ENCODE measurements at places on chromosomes 3 and 15.

DNA sequence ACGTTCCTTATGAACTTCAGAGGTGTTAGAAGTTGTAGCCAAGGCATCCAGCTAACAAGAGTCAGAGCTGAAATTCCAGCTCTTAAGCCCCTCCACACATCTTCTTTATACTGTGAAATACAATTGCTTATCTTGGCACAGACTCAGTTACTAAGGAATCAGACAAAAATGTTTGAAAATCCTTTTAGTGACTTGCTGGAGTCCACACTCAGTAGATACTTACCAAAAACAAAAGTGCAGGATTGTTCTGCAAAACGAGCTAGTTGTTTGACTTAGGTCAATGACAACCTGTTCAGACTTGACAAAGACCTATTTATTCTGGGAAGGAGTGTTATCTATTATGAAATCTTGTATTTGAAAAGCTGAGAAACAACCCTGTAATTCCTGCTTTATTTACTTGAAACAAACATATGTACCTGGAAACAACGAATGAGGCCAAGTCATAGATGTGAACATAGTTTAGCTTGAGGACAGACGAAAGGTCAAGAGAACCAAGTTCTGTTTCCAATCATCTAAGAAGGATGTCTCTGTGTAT, 38.5 kb downstream of the B3GNT5 start:
- H3K36me3 ChIP-seq, result no peaks in the 10 kb centered on the region
- H3K27me3 ChIP-seq, result no peaks in the 10 kb centered on the region
- no peak overlapping the region for H3K4me3 ChIP-seq
- peaks cover 27% of the 10 kb centered on the region for H3K4me1 ChIP-seq
- DNase-seq, result no peak

- H3K36me3 ChIP-seq, result no peaks in the 10 kb centered on the region
- no peak overlapping the region for H3K4me3 ChIP-seq
- no peak overlapping the region for H3K27ac ChIP-seq
- peaks cover 16% of the 10 kb centered on the region for H3K27me3 ChIP-seq
Measured at GRCh38 chr15:73749971-73750370, 3.2 kb downstream of the INSYN1 start.

GRCh38 chr3:8658306-8659212, 14.0 kb upstream of the SSUH2 start:
- H3K27me3 ChIP-seq, result no peaks in the 10 kb centered on the region
- no peak overlapping the region for H3K27ac ChIP-seq
- H3K4me1 ChIP-seq, result peaks cover 15% of the 10 kb centered on the region
- H3K36me3 ChIP-seq, result no peaks in the 10 kb centered on the region

GRCh38 chr3:12807066-12807465, 10.6 kb downstream of the CAND2 start:
- H3K27me3 ChIP-seq, result no peaks in the 10 kb centered on the region
- H3K4me3 ChIP-seq, result no peak overlapping the region
- no peak overlapping the region for H3K27ac ChIP-seq
- DNase-seq, result no peak
- H3K36me3 ChIP-seq, result peaks cover 3% of the 10 kb centered on the region
- peaks cover 10% of the 10 kb centered on the region for H3K4me1 ChIP-seq

GRCh38 chr3:100662113-100662823, 47.0 kb upstream of the TFG start:
- H3K27me3 ChIP-seq, result no peaks in the 10 kb centered on the region
- H3K36me3 ChIP-seq, result no peaks in the 10 kb centered on the region
- no peak overlapping the region for H3K27ac ChIP-seq
- no peak overlapping the region for H3K4me3 ChIP-seq

DNA sequence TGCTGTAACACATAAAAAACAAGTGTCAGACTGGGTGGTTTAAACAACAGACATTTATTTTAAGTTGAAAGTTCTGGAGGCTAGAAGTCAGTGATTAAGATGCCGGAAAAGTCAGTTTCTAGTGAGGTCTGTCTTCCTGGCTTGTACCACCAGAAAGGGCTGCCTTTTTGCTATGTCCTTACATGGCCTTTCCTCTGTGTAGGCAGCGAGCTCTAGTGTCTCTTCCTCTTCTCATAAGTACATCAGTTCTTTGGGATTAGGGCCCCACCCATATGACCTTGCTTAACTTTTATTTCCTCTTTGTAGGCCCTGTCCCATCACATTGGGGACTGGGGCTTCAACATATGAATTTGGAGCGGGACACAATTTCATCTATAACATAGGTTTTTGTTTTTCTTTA, 128.0 kb downstream of the BBX start:
- H3K27me3 ChIP-seq, result no peaks in the 10 kb centered on the region
- DNase-seq, result no peak
- H3K4me1 ChIP-seq, result peaks cover 3% of the 10 kb centered on the region

DNA sequence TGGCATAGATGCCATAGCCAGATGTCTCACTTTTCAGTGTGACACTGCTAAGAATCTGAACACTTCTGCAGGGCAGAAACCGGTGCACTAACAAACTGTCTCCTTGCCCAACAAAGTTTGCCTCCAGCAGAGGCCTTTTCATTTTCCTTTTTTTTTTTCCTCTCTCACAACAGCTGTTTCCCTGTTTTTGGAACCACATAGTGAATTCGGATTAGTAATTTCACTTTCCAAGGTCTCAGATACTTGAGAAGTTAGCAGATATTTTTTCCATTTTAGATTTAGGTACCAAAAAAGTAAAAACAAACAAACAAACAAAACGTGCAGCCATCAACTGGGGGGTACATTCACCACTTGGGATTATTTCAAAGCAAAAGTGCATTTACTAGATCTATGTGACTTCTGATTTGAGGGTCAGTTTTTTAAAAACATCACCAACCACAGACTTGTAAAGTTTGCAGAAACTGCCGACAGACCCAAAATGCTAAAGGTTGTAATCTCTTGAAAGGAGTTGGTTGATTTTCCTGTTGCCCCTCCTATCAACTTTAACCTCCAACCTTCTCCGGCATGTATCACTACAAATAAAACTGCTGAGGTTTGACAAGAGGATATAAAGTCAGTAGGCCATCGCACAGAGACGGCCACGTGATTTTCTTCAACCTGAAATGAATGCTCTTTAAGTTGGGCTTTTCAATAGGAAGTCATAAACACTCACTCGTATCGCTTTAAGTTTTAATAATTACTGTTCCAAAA, 169.1 kb downstream of the CDIN1 start:
- DNase-seq, result no peak
- no peaks in the 10 kb centered on the region for H3K36me3 ChIP-seq
- H3K4me3 ChIP-seq, result no peak overlapping the region
- H3K27ac ChIP-seq, result no peak overlapping the region

DNA sequence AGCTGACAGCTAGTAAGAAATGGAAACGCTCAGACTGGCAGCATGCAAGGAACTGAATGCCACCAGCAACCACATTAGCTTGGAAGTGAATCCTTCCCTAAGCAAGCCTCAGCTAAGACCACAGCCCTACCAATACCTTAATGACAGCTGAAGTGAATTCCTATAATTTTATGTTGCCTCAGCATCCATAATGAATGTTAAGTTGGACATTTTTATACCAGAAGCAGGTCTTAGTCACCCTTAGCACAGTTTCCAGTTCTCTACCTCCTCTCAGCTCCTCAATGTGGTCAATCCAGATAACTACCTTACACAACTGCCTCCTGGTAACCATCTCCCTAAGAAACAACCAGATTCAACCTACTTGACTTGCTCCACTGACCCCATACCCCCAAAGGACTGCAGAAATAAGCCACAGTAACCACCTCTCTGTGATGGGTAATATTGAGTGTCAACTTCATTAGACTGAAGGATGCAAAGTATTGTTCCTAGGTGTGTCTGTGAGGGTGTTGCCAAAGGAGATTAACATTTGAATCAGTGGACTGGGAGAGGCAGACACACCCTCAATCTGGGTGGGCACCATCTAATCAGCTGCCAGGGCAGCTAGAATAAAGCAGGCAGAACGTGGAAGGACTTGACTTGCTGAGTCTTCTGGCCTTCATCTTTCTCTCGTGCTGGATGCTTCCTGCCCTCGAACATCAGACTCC, 33.5 kb downstream of the NEDD4 start:
- no peak for DNase-seq
- no peak overlapping the region for H3K27ac ChIP-seq
- H3K4me3 ChIP-seq, result no peak overlapping the region
- H3K36me3 ChIP-seq, result peaks cover 1% of the 10 kb centered on the region

GRCh38 chr15:69474291-69474690, 21.7 kb downstream of the RPLP1 start:
- H3K27me3 ChIP-seq, result no peaks in the 10 kb centered on the region
- H3K4me3 ChIP-seq, result no peak overlapping the region
- no peak for DNase-seq
- H3K27ac ChIP-seq, result no peak overlapping the region
- no peaks in the 10 kb centered on the region for H3K36me3 ChIP-seq
- H3K4me1 ChIP-seq, result no peaks in the 10 kb centered on the region

DNA sequence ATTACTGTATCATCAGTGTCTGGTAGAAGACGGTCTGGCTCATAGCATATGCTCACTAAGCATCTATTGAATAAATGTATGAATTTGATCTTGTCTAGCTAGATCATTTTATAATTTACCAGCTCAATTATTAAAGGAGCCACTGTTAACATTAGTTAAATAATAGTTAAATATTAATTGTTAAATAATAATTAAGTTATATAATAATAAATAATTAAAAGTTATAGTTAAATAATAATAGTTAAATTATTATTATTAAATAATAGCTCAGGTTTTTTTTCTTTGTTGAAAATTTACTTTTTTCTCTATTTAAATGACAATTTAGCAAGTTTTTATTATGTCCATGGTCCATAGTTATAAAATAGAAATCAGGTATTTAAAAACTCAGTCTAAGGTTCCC, 274.4 kb downstream of the OXSM start:
- no peak for DNase-seq
- no peak overlapping the region for H3K27ac ChIP-seq

- no peaks in the 10 kb centered on the region for H3K4me1 ChIP-seq
- H3K27ac ChIP-seq, result no peak overlapping the region
Measured at GRCh38 chr3:100779480-100779879, 70.2 kb downstream of the TFG start.

DNA sequence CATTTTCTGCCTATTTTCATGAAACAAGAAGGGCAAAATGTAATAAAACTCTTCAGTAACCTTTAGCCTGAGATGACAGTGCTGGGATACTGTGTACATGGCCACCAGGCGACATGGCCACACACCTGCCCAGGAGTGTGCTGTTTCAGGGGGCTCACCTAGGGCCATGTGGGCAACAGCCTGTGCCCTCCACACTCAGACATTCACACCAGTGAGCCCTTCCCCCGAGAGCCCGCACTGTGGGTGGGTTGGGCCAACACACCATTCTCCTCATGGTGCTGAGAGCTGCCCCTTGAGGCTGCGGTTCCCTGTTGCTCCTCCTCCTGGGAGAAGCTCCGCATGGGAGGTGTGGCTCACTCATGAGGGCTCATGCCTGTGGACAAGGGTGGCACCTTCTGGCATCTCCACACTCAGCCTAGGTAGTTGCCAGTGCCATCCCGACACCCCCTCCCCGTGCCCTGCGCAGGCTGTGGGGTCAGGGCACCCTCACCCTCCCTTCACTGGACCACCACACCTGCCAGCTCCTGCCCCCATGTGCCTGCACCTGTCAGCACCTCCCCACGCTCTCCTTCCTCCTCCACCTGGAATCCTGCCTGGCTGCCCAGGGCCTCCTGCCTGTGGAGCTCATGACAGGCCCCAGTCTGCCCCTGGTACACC, 19.7 kb downstream of the OCA2 start:
- H3K27me3 ChIP-seq, result peaks cover 5% of the 10 kb centered on the region
- H3K36me3 ChIP-seq, result no peaks in the 10 kb centered on the region
- no peak overlapping the region for H3K4me3 ChIP-seq
- H3K27ac ChIP-seq, result no peak overlapping the region
- no peak for DNase-seq

DNA sequence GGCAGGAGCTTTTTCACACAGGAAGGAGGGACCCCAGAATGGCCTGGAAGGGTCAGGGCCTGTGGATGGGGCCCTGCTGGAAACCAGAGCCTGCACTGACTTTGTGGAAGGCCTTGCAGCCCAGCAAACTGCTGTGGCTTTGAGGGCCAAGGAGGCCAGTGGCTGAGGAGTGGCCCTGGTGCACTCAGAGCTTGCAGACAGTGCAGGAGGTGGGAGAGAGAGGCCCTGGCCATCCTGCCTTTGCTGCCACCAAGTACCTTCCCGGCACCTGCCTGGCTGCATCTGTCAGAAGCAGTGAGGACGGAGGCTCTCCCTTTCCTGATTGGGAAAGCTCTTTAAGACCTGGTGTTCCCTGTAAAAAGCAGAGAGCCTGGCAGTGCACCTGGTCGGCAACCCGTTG, 6.4 kb downstream of the PSTPIP1 start:
- H3K27ac ChIP-seq, result no peak overlapping the region
- no peak for DNase-seq
- no peaks in the 10 kb centered on the region for H3K36me3 ChIP-seq
- no peak overlapping the region for H3K4me3 ChIP-seq
- H3K27me3 ChIP-seq, result no peaks in the 10 kb centered on the region

DNA sequence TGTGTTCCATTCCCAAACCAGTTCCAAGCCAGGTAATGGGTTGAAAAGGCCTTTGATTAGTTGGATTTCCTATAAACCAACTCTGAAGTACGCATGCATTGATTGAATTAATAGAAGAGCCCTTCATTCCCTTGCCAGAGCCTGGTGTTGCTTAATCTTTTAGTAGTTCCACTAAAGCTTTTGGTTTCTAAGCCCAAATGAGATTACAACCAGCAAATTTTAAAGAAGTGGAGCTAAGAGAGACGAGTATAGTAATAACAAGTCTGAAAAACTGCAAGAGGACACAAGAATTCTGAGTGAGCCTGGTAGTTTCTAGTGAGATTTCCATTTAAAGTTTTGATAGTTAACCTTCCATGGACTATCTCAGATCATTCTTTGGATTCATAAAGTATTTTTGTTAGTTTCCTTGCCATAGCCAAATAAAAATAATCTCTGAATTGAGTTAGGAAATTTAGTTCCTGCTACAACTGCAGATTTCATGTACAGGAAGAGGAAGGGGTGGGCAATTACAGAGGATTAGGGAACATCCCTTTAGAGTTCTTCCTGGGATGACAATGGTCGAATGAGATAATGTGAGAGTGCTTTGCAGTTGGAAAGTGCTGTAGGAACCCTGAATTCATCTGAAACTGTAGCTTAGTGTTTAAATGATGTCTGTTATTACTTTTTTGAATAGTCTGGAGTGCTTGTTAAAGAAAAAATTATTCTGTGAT, 136.8 kb downstream of the FNDC3B start:
- no peak overlapping the region for H3K4me3 ChIP-seq
- H3K27me3 ChIP-seq, result no peaks in the 10 kb centered on the region

DNA sequence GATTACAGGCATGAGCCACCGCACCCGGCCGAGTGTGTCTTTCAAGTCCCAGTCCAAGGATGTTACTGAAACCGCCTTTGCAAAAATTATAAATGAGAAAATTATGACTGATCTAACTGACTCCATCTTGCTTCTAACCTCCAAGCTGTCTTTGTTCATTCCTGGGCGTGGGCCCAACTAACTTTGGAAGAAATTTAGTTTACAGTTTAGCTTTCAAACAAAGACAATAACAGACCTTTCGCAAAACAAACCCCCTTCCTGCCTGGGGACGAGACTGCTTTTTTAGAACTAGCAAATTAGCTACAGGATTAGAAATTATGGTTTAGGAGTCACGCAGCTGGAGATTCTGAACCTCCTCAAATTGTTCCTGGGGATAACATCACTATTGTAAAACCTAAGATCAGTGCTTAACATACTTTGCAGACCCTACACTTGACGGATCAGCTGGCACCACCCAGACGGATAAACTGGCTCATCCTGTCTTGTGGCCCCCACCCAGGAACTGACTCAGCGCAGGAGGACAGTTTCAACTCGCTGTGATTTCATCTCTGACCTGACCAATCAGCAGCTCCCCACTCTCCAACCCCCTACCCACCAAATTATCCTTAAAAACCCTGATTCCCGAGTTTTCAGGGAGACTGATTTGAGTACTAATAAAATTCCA, 23.8 kb downstream of the NANOGP8 start:
- H3K4me3 ChIP-seq, result no peak overlapping the region
- H3K36me3 ChIP-seq, result no peaks in the 10 kb centered on the region
- no peak for DNase-seq
- peaks cover 8% of the 10 kb centered on the region for H3K4me1 ChIP-seq
- no peaks in the 10 kb centered on the region for H3K27me3 ChIP-seq
- H3K27ac ChIP-seq, result no peak overlapping the region

Measured in suprapubic skin (tissue), 4 donors.